ENCODE measurements at places on chromosomes 7 and 10. TPM values are rescaled to one million over a fixed set of nuclear protein-coding genes. Genes with fewer than 3 reads are reported as not detected.

DNA sequence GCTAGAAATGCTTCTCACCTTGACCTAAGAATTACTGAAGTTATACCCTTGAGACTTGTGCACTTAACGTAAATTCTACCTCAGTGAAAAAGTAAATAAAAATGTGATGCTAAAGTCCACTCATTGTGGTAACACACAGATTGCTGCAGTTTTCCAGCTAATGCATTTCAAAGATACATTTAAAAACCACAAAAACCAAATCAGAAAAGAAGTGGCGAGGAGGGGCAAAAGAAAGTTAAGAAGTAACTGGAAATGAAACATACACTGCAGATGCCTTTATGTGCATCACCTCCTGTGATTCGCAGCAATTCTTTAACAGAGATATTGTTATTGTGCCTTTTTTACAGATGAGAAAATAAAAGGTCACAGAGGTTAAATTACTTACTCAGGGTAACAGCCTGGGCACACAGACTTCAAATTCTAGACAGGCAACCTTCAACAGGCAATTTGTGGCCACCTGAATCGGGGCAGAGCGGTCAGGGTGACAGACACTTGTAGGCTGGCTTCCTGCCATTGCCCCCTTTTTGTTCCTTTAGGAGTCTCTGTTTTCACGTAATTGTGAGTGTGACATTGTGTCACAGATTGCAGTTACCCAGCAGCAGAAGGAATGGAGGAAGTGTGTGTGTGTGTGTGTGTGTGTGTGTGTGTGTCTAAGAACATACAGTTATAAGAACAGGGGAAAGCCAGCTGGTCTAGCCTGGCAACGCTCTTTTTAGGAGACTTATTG, 1.9 kb downstream of the WIPF3 start:
- DNase-seq, result no peak

DNA sequence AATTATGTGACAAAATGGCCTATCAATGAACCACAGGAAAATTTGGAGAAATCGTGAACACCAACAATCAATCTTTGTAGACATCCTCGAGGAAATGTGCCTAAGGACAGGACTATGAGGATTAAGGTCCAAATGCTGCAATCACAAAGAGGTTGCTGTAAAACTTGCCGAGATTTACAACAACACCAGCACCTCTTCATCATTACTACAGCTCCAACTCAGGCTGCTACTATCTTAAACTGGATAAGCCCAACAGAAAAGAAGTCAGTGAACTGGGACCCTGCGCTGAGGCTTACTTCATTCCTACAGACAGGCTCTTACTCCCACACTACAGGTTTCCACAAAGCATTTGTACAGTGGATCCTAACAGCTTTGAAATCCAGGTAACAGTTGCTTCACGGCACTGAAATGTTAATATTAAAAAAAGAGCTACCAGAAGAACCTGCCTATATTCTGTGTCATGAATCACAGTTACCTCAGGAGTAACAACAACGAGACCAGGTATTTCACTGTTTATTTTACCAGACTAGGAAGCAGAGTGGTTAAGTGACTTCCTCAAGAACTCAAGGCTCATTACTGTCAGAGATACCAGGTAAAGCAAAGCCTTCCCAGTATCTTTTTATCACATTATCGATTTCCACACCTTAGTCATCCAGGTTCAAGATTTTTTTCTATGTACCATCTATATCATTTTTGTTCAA, 23.9 kb downstream of the CACUL1 start:
- no peak for DNase-seq

- no peak for DNase-seq
These were observed 109.8 kb upstream of the ELMO1 start for GRCh38 chr7:37558320-37559096.

DNA sequence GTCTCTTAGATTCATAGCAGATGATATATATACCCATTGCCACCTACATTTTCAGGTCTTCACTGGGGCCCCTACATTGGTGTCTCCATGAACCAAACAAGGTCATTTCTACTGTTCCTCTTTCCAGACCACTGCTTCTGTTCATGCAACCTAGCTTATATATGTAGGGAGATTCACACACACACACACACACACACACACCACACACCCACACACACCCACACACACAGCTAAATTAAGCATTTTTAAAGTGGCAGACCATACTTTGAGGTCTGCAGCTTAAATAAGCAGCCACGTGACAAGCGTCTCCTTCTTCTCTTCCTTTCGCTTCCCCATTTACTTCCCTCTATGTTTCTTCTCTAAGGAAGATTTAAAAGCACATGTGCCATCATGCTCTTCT, 70.0 kb upstream of the CC2D2B start:
- DNase-seq, result no peak

GRCh38 chr7:51517187-51517586, 200.6 kb upstream of the COBL start:
- no peak for DNase-seq

DNA sequence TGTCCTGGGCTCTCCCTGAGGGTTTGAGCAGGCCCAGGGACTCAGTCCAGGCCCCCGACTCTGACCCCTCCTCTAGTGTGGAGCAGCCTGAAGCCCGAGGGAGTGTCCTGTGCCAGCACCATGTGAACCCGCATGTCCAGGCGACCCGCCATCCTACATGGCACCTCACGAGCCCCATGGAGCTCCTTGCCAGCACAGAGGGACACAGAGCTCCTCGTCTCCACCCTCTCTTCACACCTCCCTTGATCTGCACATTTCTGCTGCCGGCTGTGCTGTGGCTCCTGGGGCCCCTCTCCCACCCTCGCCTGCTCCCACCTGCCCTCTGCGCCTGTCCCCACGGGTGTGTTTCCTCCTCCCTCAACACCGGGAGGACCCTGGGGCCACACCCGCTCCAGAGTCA, 103.5 kb downstream of the ADARB2 start:
- no peak for DNase-seq

DNA sequence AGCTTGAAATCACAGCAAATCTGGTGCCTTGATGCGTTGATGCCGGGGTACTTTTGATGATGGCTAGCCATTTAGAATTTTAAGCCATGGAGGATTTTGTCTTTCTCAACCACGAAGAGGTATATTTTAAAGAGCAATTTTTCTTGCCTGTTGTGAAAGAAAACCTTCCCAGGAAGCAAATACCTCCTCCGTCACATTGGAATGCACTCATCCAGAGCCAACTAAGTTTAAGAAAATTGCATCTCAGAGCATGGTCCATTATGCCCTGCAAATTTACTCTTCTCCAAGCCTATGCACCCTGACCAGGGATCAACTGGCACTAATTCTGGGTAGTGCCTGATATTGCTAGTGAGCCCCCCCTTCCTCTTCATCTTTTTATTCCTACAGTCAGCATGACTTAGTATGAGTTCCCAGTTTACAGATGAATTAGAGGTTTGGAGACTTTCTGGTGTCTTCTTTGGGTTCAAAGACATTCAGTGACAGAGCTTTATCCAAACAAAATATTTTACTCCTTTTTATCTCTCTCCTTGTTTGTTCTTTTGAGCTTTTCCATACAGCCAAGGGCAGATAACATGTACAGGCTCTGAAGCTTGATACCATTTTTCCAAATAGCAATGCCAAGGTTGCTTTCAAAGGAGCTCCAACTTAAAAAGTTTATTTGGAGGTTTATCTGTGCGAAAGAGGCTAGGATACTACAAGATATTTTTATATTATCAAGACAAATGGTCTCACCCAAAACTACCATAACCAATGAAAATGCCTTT, 56.6 kb upstream of the ANK3 start:
- DNase-seq, result no peak

DNA sequence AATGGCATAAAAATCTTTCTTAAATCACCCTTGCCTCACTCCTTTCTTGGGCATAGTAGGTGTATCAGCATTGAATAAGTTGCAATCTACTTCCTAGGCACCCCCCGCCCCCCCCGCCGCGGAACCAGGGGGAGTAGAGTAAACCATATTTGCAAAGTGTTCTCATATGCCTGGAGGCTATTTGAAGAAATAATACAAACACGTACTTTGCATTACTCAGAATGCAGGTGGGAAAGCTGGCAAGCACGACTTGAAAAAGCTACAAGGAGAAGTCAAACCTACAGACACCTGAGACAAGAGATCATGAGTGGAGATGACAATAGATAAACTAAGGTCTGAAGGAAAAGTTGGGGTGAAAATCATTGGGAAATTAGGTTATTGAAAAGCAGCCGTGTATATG, 65.6 kb downstream of the POM121L12 start:
- DNase-seq, result no peak

- no peak for DNase-seq
These were observed 54.3 kb downstream of the ERCC6 start for GRCh38 chr10:49484486-49485235.

DNA sequence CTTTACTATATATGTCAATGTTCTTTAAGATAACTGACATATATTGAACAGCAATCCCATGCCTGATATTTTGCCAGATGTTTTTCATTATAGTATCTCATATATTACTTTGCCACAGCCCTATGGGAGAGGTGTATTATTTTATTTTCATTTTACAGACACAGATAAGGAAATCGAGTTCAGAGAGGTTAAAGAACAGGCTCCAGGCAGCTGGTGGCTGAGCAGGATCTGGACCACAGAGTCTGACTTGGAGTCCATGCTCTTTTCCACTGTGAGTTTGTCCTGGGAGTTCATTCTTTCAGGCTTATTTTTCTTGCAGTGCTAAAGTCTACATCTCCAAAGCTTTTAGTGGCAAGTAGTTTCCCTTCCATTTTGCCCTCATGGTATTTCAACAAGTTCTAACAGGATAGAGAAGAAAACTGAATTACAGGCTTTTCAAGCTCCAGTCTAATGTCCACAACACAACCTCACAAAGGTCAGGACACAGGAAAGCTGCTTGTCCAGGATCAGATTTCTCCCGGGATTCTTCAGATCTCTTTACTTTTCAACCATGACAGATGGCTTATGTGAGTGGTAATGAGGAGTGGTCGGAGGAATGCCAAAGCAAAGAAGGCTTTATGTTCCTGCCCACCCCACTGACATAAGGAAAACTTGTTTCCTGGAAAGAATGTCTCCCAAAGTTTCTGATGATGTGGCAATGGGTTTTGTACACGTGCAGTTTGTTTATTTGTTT, 13.1 kb upstream of the SLC35B4 start:
- DNase-seq, result no peak

- no peak for DNase-seq
These were observed 34.7 kb downstream of the WAPL start for GRCh38 chr10:86486856-86487255.

Gene HABP2
- 0.17 TPM for total RNA-seq

Gene TLX1
- total RNA-seq, result 0.34 TPM

Gene PTF1A
- total RNA-seq, result not detected

Gene DYNC1I1
- 5.1 TPM for total RNA-seq

All from prostate gland (tissue), 2 donors.